ENCODE measurements at places on chromosomes 3 and 15. TPM values are rescaled to one million over a fixed set of nuclear protein-coding genes. Genes with fewer than 3 reads are reported as not detected.

Gene ZBBX
- not detected for total RNA-seq

GRCh38 chr15:91127236-91127955 is 27.3 kb downstream of the SV2B start:
- no peak for DNase-seq

GRCh38 chr3:195512798-195513345 is 30.3 kb downstream of the PPP1R2 start:
- DNase-seq, result no peak

- no peak for DNase-seq
Measured at GRCh38 chr3:34891941-34892340, 747.4 kb upstream of the ARPP21 start.

DNA sequence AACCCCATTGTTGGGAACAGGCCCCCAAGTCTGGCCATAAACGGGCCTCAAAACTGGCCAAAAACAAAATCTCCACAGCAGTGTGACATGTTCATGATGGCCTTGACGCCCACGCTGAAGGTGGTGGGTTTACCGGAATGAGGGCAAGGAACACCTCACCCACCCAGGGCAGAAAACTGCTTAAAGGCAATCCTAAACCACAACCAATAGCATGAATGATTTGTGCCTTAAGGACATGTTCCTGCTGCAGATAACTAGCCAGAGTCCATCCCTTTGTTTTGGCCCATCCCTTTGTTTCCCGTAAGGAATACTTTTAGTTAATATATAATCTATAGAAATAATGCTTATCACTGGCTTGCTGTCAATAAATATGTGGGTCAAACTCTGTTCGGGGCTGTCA is 47.7 kb downstream of the KLHDC8B start:
- DNase-seq, result no peak

Gene LTK
- not detected for total RNA-seq

Gene VPS13C
- total RNA-seq, result 13.0 TPM

DNA sequence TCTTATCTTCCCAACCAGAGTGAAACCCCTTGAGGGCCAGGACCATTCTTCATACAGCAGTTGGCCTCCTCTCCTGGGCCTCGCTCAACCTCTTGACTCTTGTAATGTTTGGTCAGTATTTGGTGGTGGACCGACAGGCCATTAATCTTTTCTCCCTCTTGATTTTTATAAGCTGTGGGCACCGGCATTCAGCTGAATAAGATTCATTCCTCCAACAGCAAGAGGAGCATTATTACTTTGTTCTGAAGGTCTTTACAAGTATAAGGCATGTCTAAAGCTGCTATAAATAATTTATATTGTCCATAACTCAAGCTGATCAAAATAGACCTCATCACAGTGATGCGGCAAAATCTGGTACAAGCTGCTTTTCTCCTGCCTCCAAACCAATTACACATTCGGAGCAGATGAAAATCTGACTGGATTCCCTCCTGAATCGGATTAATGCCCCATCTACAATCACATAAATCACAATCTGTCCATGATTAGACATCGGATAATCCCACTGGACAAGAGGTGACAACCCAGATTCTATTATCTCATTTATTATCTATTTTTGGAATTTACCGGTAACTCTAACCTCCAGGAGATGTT is 8.4 kb upstream of the ISL2 start:
- no peak for DNase-seq

DNA sequence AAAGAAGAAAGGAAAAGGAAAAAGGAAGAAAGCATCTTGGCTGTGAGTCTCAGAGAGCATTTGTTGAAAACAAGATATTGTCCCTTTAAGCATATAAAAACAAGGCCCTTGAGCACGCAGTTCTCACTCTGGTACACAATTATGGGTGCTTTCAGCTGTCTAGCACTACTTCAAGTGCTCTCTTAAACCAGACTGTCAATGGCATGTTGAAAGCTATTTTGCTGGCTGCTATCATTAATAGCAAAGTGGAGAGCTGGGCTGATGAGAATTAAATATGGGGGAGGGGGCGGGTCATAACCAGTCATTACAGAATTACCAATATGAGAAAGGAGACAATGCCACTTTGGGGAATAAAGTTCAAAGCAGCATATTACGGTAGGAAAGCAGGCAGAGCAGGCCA is 9.3 kb downstream of the TLE3 start:
- no peak for DNase-seq

- no peak for DNase-seq
Measured at GRCh38 chr3:34779092-34779491, 860.2 kb upstream of the ARPP21 start.

DNA sequence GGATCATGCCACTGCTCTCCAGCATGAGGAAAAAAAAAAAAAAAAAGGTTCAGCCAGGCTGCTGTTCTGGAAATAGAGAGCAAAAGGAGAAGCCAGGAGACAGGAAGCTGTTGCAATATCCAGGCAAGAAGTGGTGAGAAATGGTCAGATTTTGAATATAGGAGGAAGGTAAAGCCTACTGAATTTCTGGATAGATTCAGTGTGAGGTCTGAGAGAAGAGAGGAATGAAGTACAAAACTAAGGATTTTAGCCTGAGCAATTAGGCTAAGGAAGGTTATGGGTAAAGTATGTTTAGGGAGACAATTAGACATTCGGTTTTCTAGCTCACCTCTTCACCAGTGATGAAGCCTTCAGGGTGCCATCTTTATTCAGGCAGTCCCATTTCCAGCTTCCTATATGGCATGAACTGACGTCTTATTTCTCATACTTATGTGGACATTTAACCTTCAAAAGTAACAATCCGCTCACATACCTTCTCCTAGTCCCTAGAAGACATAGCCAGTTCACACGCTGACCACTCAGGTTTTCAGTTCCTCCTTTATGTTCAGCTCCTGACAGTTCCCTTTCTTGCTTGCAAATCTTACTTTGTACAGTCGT is 57.2 kb downstream of the KIF9 start:
- no peak for DNase-seq

DNA sequence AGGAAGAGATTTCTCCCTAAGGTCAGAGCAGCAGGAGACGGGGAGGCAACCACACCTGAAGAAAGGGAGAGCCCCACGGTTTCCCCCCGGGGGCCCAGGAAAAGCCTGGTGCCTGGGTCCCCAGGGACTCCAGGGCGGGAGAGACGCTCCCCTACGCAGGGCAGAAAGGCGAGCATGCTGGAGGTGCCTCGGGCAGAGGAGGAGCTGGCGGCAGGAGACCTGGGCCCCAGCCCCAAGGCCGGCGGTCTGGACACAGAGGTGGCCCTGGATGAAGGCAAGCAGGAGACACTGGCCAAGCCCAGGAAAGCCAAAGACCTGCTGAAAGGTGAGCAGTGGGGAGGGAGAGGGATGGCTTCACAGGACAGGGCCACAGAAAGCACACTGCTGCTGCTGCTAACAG is 26.2 kb upstream of the SLC28A1 start:
- no peak for DNase-seq

DNA sequence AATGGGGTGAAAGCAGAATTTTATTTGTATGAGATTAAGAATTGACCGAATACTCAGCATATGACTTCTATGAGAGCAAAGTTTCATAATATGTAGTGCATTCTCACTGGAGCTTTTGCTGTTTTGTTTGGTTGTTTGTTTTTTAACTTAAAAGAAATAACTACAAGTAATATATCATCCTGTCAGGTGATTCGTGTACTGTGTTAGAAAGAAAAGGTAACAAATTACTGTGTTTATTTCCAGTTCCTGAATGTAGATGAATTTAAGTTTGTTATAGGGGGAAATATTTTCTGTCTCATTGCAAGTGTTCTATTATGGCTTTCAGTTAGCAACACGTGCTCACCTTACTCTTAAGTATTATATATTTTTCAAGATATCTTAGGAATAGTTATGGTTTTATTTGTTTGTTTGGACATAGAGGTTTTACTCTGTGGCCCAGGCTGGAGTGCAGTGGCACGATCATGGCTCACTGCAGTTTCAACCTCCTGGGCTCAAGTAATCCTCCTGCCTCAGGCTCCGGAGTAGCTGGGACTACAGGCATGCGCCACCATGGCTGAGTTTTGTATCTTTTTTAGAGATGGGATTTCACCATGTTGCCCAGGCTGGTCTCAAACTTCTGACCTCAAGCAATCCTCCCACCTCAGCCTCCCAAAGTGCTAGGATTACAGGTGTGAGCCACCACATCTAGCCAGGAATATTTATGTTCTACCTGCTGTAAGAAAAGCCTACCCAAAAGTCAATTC is 125.4 kb downstream of the FNDC3B start:
- DNase-seq, result no peak

GRCh38 chr15:98719137-98719740 is 70.9 kb downstream of the IGF1R start:
- no peak for DNase-seq

GRCh38 chr3:79297245-79297960 is 470.4 kb downstream of the ROBO1 start:
- DNase-seq, result peak; percentile 26

Gene GPR149
- not detected for total RNA-seq

DNA sequence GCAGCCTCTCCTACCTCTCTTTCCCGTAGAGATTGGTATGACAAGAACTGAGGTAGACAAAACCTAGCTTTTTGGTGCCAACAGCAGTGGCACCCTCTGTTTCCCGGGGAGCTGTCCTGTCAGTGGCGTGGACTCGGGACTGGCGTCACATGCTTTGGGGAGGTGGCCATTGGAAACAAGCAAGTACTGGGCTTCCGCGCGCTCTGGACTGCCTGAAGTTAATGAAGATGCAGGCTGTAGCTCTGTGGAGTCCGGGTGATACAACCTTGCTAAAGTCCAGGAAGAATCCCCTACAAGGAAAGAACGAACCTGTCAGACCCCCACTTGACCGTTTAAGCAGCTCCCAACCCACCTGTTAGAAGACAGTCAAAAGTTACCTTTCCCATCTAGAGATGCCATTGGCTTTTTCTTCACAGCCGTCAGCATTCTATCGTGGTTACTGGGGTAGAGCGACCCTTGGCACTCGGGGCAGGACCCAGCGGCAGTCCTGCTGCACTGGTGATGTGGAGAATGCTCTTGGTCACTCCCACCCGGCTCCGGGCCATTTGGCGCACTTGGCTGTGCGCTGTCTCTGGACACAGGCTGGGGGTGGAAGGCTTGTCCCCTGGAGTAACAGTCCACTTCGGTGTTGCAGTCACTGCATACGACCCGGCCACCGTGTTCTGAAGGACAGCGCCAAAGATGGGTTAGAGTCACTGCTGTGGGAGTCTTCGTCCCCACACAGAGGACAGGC is 120.5 kb downstream of the LRIG1 start:
- no peak for DNase-seq

DNA sequence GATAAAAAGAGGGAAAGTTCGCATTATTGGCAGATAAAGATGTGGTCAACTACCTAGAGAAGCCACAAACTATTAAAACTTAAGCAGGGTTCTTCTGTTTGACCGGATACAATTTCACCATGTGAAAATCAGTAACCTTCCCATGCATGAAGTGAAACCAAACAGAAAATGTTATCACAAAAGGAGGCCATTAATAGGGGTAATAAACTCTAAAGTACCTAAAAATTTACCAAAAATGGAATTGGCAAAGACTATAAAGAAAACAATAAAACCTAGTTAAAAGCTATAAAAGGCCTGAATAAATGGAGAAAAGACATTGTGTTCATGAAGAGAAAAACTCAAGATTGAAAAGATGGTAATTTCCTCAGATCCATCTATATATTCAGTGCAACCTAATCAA is 83.4 kb downstream of the FEZF2 start:
- no peak for DNase-seq

- DNase-seq, result peak; percentile 46
Measured at GRCh38 chr15:101124731-101125451, 127.0 kb downstream of the CHSY1 start.

GRCh38 chr3:177657243-177657642 is 460.0 kb upstream of the TBL1XR1 start:
- no peak for DNase-seq

Gene NTRK3
- 4.0 TPM for total RNA-seq

GRCh38 chr3:192957441-192958021 is 39.9 kb upstream of the MB21D2 start:
- peak; percentile 66 for DNase-seq

Gene FETUB
- not detected for total RNA-seq
